Progenitor cell of endocrine pancreas (in vitro differentiated cells): ENCODE measurements at places on chromosomes 7 and 10. TPM values are rescaled to one million over a fixed set of nuclear protein-coding genes. Genes with fewer than 3 reads are reported as not detected.
A peak's percentile ranks its signal among the peaks of the same experiment; 100 is the strongest.

Gene HECTD2
- 28.6 and 33.1 TPM in 2 replicates for total RNA-seq

Gene PDE1C
- total RNA-seq = 1.0 and 1.7 TPM in 2 replicates

Gene ZNF487
- 6.2 and 7.1 TPM in 2 replicates for total RNA-seq

Gene PRKCQ
- total RNA-seq = 5.6 and 6.1 TPM in 2 replicates

Gene ZNF853
- 13.7 and 14.3 TPM in 2 replicates for total RNA-seq

Gene CYP3A4
- not detected in 2 replicates for total RNA-seq

Gene DMBT1
- total RNA-seq = 0.64 and 1.0 TPM in 2 replicates

Gene NME8
- 0.67 and 2.7 TPM in 2 replicates for total RNA-seq

Gene TCF7L2
- total RNA-seq = 103 and 109 TPM in 2 replicates

Gene GIMAP2
- not detected in 2 replicates for total RNA-seq

GRCh38 chr7:28329661-28330363 is 82.5 kb upstream of the CREB5 start:
- H3K4me1 ChIP-seq = no peaks in the 10 kb centered on the region
- no peak for DNase-seq
- peaks cover 6% of the 10 kb centered on the region for H3K27me3 ChIP-seq
- no peak overlapping the region for H3K27ac ChIP-seq
- no peaks in the 10 kb centered on the region for H3K36me3 ChIP-seq
- no peak overlapping the region for H3K4me3 ChIP-seq

DNA sequence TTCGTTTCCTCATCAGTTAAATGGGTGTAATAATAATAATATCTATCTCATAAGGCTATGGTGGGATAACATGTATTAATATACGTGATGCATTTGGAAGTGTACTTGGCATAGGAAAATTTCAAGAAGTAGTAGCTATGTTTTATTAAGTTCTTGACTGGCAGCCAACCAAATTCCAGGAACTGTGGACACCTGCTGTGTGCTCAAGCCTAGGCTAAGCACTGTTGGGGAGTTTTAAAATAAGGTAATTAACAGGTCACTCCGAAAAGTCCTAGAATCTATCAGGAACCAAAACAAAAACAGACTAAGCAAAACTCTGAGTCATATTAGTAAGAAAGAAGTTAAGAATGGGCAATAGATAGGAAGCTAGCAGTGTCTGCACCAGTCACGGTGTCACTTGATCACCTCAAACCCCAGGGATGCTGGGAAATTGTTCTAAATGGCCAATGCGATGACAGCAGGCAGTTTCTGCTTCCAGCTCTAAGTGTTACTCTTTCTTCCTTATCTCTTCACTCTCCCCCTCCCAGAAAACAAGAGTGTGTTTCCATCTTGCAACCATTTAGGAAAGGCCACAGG is 92.0 kb upstream of the GDF10 start:
- H3K36me3 ChIP-seq = no peaks in the 10 kb centered on the region
- H3K27me3 ChIP-seq = no peaks in the 10 kb centered on the region
- DNase-seq = no peak
- H3K4me1 ChIP-seq = no peaks in the 10 kb centered on the region
- no peak overlapping the region for H3K4me3 ChIP-seq
- no peak overlapping the region for H3K27ac ChIP-seq

- no peaks in the 10 kb centered on the region for H3K27me3 ChIP-seq
- no peak overlapping the region for H3K27ac ChIP-seq
- peaks cover 5% of the 10 kb centered on the region for H3K4me1 ChIP-seq
- peaks cover 3% of the 10 kb centered on the region for H3K36me3 ChIP-seq
- no peak overlapping the region for H3K4me3 ChIP-seq
- no peak for DNase-seq
Measured at GRCh38 chr7:55517191-55517633, 55.1 kb downstream of the VOPP1 start.

DNA sequence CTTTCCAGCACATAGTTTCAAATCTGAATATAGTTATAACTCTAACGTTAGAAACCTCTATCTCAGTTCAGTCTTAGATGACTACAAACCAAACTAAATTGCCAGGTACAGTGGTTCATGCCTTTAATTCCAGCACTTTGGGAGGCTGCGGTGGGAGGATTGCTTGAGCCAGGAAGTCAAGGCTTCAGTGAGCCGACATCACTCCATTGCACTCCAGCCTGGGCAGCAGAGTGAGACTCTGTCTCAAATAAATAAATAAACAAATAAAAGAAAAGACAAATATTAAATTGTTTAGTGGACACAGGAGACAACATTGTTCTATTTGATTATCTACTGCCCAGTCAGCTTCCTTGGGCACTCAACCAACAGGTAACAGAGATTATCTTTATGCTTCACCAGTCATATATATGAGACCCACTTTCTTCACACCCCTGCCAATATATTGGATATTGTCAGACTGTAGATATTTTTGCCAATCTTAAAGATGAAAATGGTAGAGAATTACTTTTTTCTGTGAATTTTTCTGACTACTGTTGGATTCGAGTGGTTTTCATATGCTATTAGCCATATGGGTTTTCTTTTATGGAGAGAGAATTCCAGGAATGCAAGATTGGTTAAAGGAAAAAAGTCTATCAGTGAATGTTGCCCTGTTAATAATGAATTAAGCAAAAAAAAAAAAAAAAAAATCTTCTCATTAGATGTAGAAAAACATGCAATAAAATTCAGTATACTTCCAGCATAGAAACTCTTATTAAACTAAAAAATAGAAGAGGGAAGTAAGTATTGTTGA is 16.0 kb downstream of the HDAC9 start:
- H3K36me3 ChIP-seq = no peaks in the 10 kb centered on the region
- H3K4me1 ChIP-seq = peaks cover 8% of the 10 kb centered on the region
- H3K4me3 ChIP-seq = no peak overlapping the region
- no peak overlapping the region for H3K27ac ChIP-seq
- no peaks in the 10 kb centered on the region for H3K27me3 ChIP-seq

GRCh38 chr7:150329331-150330120 is 6.2 kb upstream of the ACTR3C start:
- peaks cover 3% of the 10 kb centered on the region for H3K36me3 ChIP-seq
- no peak overlapping the region for H3K4me3 ChIP-seq
- peaks cover 6% of the 10 kb centered on the region for H3K4me1 ChIP-seq
- no peaks in the 10 kb centered on the region for H3K27me3 ChIP-seq
- no peak for DNase-seq

GRCh38 chr7:50660830-50661175 is 95.6 kb upstream of the DDC start:
- no peak overlapping the region for H3K4me3 ChIP-seq
- no peaks in the 10 kb centered on the region for H3K27me3 ChIP-seq
- peaks cover 11% of the 10 kb centered on the region for H3K36me3 ChIP-seq
- no peak for DNase-seq

- H3K27ac ChIP-seq = no peak overlapping the region
- no peaks in the 10 kb centered on the region for H3K4me1 ChIP-seq
- H3K4me3 ChIP-seq = no peak overlapping the region
- H3K36me3 ChIP-seq = peaks cover 12% of the 10 kb centered on the region
Measured at GRCh38 chr7:6438427-6438826, 9.3 kb downstream of the DAGLB start.

- peaks cover 32% of the 10 kb centered on the region for H3K27me3 ChIP-seq
- DNase-seq = no peak
- no peaks in the 10 kb centered on the region for H3K36me3 ChIP-seq
- H3K4me3 ChIP-seq = no peak overlapping the region
- no peak overlapping the region for H3K27ac ChIP-seq
Measured at GRCh38 chr10:129233351-129234148, 233.5 kb upstream of the MGMT start.

DNA sequence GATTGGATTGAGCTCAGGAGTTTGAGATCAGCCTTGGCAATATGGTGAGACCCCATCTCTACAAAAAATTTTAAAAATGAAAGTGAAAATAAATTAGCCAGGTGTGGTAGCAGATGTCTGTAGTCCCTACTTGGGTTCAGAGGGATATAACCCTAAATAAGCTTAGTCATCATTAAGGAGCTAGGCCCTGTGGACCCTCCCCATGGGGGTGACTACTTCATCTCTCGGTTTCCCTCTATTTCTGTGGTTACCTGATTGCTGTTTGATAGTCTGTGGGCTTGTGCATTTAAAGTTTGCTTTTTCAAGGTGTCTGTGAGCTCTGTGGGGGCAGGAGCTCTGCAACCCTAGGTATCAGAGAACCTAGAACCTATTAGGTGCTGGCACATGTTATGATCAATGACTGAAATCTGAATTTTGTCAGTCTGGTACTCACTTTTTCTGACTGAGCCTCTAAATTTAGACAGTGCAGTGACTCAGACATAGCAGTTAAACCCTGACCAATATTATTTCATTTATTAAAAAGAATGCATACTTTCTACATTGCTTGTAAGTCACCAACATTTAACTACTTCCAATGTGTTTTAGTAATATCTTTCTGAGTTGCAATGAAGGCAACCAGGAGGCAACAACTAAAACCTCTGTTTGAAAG is 8.1 kb upstream of the CUZD1 start:
- peaks cover 14% of the 10 kb centered on the region for H3K27me3 ChIP-seq
- H3K4me3 ChIP-seq = no peak overlapping the region
- no peaks in the 10 kb centered on the region for H3K36me3 ChIP-seq

GRCh38 chr7:154789404-154789803 is 213.5 kb downstream of the PAXIP1 start:
- peaks cover under 1% of the 10 kb centered on the region for H3K4me1 ChIP-seq
- H3K36me3 ChIP-seq = peaks cover 7% of the 10 kb centered on the region
- no peak overlapping the region for H3K4me3 ChIP-seq
- DNase-seq = no peak
- H3K27me3 ChIP-seq = peaks cover 19% of the 10 kb centered on the region

DNA sequence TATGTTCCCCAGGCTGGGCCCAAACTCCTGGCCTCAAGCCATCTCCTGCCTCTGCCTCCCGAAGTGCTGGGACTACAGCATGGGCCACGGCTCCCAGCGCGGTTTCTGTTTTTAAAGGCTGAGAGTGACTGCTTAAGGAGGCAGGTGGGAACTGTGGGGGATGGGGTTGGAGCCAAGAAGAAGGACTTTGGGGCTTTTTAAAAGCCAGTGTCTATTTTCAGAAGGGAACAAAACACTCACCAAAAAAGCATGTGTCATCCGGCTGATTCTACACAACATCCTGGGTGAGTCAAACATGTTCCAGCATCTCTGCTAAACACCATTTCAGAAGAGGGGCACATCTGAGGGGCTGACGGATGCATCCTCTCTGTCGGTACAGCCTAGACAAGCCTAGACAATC is 824.5 kb downstream of the TYW1 start:
- H3K4me1 ChIP-seq = no peaks in the 10 kb centered on the region
- H3K27me3 ChIP-seq = peaks cover 7% of the 10 kb centered on the region
- no peak overlapping the region for H3K4me3 ChIP-seq
- H3K36me3 ChIP-seq = peaks cover 1% of the 10 kb centered on the region

- no peaks in the 10 kb centered on the region for H3K36me3 ChIP-seq
- H3K4me3 ChIP-seq = no peak overlapping the region
- H3K4me1 ChIP-seq = peaks cover 3% of the 10 kb centered on the region
Measured at GRCh38 chr10:86357041-86357440, 9.6 kb downstream of the GRID1 start.

DNA sequence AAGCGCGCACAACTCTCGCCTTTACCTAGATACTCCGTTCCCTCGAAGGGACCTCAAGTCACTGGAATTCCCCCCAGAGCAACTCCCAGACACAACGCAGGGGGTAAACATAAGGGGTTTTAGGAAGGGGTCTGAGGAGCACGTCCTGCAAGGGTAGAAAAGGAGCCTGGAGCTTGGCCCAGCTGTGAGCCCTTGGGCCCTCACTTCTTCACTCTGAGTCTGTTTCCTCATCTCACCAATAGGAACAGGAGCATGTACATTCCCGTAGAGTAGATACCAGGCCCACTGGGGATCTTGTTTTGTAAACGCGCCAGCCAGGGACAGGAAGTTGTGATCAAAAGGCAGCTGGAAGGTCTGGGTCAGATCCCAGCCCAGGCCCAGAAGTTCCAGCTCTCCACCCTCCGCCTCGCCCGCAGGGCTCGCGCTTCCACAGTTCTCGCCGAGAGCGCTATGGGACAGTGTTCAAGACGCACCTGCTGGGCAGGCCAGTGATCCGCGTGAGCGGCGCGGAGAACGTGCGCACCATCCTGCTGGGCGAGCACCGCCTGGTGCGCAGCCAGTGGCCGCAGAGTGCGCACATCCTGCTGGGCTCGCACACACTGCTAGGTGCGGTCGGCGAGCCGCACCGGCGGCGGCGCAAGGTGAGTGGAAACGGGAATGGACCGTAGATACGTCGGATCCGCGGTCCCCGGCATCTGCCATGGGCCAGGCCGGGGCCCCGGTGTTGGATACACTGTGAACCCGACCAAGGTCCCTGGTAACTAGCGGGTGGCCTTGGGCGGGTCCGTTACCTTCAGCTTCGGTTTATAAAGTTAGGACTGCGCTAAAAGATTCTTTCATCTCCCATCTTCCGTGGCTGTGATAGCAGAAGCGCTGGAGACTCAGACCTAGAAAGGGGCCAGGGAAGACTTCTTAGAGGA is 1.3 kb downstream of the CYP26C1 start:
- no peak overlapping the region for H3K4me3 ChIP-seq
- peaks cover 67% of the 10 kb centered on the region for H3K27me3 ChIP-seq
- peaks cover 36% of the 10 kb centered on the region for H3K36me3 ChIP-seq
- peaks cover 2% of the 10 kb centered on the region for H3K4me1 ChIP-seq

- no peak for DNase-seq
- no peaks in the 10 kb centered on the region for H3K27me3 ChIP-seq
- H3K4me3 ChIP-seq = no peak overlapping the region
- H3K4me1 ChIP-seq = peaks cover 53% of the 10 kb centered on the region
- H3K27ac ChIP-seq = peak overlapping the region; percentile 93
Measured at GRCh38 chr7:37353949-37354655, 94.6 kb downstream of the ELMO1 start.

- peaks cover 10% of the 10 kb centered on the region for H3K4me1 ChIP-seq
- H3K27ac ChIP-seq = no peak overlapping the region
- DNase-seq = no peak
- peaks cover 4% of the 10 kb centered on the region for H3K36me3 ChIP-seq
- no peak overlapping the region for H3K4me3 ChIP-seq
- no peaks in the 10 kb centered on the region for H3K27me3 ChIP-seq
Measured at GRCh38 chr10:7251696-7252465, 159.0 kb downstream of the SFMBT2 start.

GRCh38 chr7:77619314-77619713 is 76.9 kb upstream of the RSBN1L start:
- H3K4me3 ChIP-seq = no peak overlapping the region
- DNase-seq = no peak
- H3K36me3 ChIP-seq = peaks cover 14% of the 10 kb centered on the region
- no peaks in the 10 kb centered on the region for H3K27me3 ChIP-seq
- H3K27ac ChIP-seq = no peak overlapping the region
- no peaks in the 10 kb centered on the region for H3K4me1 ChIP-seq

- H3K4me1 ChIP-seq = peaks cover 8% of the 10 kb centered on the region
- no peak for DNase-seq
- H3K4me3 ChIP-seq = no peak overlapping the region
- H3K27me3 ChIP-seq = peaks cover 80% of the 10 kb centered on the region
- H3K27ac ChIP-seq = no peak overlapping the region
- no peaks in the 10 kb centered on the region for H3K36me3 ChIP-seq
Measured at GRCh38 chr7:142795339-142795863, 24.6 kb downstream of the PRSS2 start.

- peaks cover 12% of the 10 kb centered on the region for H3K4me1 ChIP-seq
- no peaks in the 10 kb centered on the region for H3K27me3 ChIP-seq
- no peaks in the 10 kb centered on the region for H3K36me3 ChIP-seq
- no peak overlapping the region for H3K4me3 ChIP-seq
- no peak overlapping the region for H3K27ac ChIP-seq
Measured at GRCh38 chr10:52216852-52217251, 97.2 kb upstream of the DKK1 start.

GRCh38 chr10:114694062-114694461 is 36.0 kb upstream of the ABLIM1 start:
- peaks cover 57% of the 10 kb centered on the region for H3K27me3 ChIP-seq
- H3K4me1 ChIP-seq = no peaks in the 10 kb centered on the region
- H3K27ac ChIP-seq = no peak overlapping the region
- no peak for DNase-seq
- no peaks in the 10 kb centered on the region for H3K36me3 ChIP-seq
